ENCODE measurements at places on chromosomes 12 and 14.

DNA sequence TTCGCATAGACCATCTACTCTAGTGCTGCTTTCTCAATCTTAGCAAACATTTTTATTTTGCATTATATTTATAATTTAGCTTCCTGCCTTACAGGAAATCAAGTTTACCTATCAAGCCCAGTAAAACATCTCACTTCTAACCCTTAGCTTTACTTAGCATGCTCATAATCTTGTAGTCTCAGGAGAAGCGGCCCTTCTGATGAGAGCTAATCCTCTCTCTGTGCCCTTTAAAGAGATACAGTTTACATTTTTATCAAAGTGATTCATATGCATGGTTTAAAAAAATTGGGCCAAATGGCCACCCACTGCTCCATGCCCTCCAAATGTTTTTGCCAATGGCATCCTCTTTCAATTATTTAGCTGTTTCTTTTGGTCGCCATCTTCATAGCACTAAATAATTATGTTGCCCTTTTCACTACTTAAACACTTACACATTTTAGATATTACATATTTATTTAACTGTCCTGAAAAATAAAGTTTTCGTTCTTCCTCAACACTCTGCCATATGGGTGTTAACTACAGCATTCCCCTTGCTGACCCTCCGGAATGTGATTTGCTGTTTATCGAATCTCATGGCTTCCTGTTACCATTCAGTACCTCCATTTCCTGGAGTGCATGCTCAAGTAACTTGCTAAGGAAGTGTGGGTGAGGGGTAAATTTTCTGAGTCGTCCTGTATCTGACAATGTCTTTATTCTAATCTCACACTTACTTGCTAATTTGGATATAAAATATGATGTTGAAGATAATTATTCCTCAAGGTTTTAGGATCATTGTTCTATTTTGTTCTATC is 29.3 kb downstream of the YLPM1 start:
- no peak for DNase-seq

- DNase-seq, result no peak
These were observed 447.5 kb downstream of the GXYLT1 start for GRCh38 chr12:41697161-41697560.

DNA sequence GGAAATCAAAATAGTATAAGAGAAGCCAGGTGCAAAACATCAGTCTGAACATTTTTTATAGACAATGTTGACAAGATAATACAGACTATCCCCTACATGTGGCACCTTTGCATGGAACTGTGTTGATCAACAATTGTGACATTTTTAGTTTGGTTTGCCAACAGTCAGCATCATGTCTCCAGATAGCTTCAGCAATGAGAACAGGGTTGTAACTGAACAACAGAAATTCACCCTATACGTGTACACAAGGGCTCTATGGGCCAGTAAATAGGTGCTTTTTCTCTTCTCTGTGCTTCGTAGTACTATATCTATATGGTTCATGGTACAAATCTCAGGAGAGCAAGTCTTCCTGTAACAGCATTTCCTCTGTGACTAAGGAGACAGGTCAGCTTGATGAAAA is 310.4 kb downstream of the ATXN7L3B start:
- DNase-seq, result no peak

DNA sequence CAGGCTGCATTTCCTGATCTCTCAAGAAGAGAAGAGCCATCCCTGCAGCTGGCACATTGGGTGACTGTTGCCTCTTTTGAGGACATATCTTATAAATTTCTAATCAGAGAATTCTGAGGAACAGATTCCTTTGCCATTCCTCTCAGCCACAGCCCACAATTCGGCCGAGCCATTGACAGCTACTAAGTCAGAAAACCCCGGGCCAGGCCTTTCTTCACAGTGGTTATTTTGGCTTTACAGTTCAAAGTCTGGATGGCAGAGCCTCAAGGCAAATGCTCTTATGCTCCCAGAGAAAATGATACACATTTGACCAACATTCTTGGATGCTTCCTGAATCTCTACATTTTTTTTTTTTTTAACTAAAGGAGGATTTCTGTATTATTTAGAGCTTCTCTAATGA is 138.4 kb upstream of the FRMD6 start:
- DNase-seq, result no peak

DNA sequence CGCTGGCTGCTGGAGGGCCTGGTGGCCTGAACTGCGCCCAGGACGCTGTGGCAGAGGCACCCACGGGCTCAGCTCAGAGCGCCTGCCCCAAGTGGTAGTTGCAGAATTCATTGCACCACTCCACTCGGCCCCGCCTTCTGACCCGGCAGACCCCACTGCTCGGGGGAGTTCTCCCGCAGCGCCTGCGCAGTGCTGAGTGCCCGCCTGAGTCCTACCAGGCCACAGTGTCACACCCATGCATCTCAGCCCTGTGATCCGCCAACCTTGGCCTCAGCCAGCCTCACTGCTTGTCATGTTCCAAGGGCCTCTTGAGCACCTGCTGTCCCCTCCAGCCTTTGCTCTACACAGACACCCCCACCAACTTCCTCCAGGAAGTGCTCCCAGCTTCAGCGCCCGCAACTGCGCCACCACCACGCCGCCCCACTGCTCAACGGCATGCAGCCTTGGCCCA is 12.2 kb downstream of the DEGS2 start:
- DNase-seq, result peak; percentile 83

DNA sequence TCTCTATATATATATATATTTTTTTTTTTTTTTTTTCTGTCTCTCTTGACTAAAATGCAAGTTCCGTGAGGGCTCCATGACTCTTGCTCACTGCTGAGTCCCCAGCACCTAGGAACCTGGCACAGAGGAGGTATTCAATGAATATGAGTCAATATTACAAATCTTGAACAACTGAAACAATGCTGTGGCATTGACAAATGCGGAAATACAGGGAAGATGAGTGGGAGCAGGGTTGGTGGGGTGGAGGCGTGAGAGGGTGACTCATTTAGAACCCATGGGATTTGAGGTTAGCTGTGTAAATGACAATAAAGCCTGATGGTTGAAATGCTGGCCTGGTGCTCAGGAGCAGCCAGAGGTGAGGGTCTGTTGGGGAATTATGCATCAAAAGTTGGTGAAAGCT is 121.7 kb upstream of the FUT8 start:
- DNase-seq, result peak; percentile 69

- DNase-seq, result no peak
These were observed 5.1 kb upstream of the TNFAIP2 start for GRCh38 chr14:103118018-103118662.

- no peak for DNase-seq
These were observed 21.3 kb upstream of the RFLNA start for GRCh38 chr12:124273630-124274029.

DNA sequence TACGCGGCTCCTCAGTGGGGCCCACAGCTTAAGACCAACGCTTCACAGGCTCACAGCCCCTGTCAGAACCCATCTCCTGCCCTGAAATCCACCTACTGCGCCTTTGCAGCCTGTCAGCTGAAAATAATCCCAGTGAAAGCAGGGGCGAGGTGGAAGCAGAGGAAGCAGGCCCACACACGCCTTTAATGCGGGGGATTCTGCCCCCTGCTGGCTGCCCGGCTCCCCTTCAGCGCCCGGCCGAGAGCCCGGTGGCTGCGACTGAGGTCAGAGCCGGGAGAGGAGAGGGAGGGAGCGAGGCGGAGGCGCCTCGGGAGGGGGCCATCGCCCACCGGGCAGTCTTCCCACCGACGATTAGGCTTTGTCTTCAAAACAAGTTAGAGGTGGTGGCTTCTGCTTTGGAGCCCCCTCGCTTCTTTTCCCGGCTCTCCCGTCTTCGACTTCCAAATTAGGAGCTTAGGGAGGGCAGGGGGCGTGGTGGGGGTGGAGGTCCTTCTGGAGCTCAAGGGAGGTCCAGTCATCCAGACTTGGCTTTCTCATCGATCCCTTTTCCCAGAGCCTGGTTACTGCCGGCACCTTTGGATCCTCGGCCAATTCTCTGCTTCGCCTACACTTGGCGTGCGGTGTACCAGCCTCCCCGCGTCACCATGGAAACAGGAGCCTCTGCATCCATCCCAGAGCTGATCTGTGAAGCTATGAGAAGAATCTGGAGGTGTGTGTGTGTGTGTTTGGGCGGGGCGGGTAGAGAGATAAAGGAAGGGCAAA is 25.2 kb upstream of the RND1 start:
- peak; percentile 90 for DNase-seq

All from activated effector memory CD4-positive, alpha-beta T cell treated with anti-CD3 and anti-CD28 coated beads, Interleukin-2, amount 50 U/mL, for 16 hours (primary cell).